ENCODE measurements at places on chromosomes 1 and 21.

GRCh38 chr1:54846301-54846700 is 40.7 kb downstream of the DHCR24 start:
- no peak for DNase-seq

DNA sequence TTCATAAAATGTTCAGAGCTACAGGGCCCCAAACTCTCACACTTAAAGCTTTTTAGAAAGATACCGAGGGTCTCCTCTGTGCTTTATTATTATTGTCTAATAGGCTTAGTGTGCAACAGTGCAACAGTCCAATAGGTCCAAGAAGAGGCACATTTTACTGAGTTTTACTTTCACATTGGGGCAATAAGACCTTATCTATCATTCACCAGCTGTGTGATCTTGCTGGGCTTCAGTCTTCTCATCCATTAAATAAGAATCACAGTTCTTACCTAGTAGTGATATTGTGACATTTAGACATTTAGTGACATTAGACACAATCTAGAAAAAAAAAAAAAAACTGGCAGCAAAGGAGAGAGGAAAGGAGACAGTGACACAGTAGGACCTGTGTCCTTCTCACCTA is 175.8 kb upstream of the NFIA start:
- no peak for DNase-seq

DNA sequence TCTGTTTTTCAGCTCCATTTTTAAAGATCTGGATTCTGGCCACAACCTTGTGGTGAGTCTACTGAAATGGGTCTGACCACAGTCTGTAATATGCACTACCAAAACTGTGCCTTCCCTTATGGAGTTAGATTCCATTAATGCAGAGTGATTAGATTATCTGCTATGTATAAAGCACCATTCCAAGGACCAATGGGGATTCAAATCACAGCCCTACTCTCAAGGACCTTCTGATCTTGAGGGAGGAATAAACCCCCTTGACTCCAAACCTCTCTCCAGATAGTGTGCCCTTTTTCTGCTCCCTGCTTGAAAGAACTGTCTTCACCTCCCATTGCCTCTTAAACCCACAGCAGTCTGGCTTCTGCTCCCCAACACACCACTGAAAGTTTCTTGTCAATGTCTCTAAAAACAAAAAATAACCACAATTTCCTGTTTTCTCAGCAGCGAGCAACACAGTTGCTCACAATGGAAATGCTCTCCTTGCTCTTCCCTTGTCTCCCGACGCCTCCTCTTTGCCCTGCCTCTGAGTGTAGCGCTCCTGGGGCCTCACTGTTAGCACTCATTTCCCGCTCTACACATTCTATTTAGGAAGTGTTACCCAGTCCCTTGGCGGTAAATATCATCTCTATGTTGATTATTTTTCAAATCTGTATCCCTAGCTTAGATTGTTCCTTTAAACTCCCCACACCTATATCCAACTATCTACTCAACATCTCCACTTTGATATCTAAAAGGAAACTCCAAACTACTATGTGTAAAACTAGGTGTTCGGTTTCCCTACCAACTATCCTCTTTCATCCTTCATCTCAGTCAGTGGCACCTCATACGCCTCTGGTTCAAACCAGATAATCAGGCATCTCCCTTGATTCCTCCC is 13.6 kb downstream of the PCNX2 start:
- DNase-seq: no peak

GRCh38 chr1:213464786-213465460 is 413.9 kb downstream of the RPS6KC1 start:
- DNase-seq: no peak
